ENCODE measurements at places on chromosomes 11 and 22.

GRCh38 chr22:26395926-26396325 is 33.1 kb upstream of the ASPHD2 start:
- no peak for DNase-seq

DNA sequence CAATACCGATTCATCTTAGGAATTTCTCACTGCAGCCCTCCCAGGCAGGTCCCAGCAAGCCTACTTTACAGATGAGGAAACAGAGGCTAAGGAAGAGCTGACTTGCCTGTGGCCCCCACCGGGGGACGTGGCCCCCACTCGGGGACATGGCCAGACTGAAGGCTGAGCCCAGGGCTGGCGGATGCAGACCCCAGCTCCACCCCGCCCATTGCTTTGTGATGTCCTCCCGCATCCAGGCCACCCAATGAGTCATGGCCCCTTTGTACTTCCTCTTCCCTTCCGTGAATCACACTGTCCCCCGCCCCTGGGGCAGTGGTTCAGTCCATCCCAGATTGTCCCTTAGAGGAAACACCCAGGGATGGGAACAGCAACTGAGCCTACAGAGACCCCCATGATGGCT is 116.0 kb upstream of the ANO1 start:
- DNase-seq, result no peak

DNA sequence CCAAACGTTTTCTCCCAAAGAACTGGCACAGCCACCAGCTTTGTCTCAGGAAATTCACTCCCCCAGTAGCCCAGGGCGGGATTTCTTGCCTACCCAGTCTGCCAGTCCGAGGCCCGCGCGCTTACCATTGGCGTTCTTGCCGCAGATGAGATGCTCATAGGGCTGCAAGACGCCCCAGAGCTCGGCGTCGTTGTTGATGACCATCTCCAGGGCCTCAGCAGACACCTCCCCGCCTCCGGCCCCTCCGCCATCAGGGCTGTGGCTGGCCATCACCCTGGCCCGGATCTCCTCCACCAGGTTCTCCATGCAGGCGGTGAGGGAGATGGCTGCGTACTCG is 1.3 kb downstream of the ABTB2 start:
- no peak for DNase-seq

DNA sequence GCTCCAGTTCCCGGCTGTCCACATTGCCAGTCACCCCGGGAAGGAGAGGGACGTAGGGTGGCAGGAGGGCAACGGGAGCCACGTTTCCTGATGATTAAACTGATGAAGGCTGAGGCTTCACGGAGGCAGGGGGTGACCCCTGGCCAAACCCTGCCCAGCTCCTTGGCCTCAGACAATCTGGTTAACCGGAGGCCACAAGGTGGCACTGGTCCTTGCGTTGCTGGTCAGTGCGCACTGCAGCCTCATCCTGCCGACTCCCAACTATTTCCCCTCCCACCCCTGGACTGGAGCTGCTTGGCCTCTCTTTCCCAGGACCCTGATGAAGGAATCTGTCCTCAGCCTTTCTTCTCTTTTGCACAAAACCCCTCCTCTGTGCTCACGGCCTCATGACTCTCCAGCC is 75.3 kb downstream of the PDE2A start:
- peak; percentile 49 for DNase-seq

DNA sequence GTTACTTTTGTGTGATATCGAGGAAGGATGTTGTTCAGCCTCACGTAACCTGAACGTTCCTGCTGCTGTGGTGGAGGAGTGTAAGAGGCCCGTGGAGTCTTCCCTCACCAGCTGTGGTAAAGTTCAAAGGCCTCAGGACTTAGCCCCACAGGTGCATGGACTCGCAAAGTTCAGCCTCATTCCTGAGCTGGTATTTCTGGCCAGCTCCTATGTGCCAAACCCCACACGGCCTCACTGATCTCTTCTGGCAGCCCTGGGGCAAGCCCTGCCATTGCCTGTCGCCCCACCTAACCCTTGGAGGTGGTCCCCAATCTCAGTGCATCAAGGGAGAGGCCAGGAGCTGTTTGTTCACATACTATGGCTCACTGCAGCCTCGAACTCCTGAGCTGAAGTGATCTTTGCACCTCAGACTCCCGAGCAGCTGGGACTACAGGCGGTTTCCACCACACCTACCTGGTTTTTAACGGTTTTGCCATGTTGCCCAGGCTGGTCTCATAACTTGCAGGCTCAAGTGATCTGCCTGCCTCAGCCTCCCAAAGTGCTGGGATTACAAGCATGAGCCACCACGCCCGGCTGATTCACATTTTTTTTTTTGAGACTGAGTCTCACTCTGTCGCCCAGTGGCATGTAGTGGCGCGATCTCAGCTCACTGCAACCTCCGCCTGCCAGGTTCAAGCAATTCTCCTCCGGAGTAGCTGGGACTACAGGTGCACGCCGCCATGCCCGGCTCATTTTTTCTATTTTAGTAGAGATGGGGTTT is 2.2 kb downstream of the PHRF1 start:
- no peak for DNase-seq

DNA sequence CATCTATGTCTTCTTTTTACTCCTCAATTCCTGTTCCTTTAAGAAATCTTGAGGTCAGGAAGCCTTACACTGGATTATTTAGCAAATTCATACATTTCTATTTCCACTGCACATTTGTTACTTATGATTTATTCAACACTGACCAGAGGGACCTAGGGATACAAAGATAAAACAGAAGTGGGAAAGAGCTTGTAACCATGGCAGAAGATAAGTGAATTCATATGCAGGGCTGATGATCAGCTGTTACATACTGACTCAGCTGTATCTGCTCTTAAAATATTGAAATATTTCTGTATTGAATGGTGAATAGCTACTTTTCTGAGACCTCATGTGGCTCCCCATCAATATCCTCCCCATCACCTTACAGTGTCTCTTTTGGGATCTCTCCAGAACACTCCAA is 25.2 kb downstream of the HORMAD2 start:
- DNase-seq, result no peak

DNA sequence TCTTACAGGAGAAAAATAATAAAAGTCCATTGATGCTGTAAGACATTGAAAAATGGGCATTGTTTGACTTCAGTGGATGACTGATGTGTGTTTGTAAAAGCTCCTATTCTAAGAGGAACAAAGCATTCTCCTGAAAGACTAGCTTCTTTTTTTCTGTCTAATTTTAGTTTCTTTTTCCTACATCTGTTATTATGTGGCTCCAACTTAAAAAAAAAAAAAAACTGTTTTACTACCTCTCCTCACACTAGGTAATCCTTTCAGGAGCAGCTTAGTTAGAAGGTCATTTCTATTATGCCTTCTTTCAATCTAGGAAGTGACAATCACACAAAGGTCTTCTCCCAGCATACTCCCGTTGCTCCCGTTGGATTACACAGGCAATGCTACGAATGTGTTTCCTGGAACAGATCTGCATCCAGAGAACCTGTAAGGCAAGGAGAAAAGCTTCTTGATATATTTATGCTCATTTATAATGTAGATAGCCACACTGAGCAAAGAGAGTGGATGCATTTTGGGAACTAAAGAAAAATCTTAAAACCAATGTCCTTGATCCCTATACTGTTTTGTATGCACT is 595.1 kb upstream of the CCDC179 start:
- DNase-seq, result peak; percentile 65

- no peak for DNase-seq
Measured at GRCh38 chr11:69437001-69437875, 44.2 kb upstream of the LINC01488 start.

DNA sequence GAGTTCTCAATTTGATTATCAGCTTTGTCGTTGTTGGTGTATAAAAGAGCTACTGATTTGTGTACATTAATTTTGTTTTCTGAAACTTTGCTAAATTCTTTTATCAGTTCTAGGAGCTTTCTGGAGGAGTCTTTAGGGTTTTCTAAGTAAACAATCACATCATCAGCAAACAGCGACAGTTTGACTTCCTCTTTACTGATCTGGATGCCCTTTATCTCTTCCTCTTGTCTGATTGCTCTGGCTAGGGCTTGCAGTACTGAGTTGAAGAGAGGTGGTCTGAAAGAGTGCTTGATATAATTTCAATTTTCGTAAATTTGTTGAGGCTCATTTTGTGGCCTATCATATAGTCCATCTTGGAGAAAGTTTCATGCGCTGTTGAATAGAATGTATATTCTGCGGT is 213.0 kb downstream of the DLG2 start:
- DNase-seq, result no peak

DNA sequence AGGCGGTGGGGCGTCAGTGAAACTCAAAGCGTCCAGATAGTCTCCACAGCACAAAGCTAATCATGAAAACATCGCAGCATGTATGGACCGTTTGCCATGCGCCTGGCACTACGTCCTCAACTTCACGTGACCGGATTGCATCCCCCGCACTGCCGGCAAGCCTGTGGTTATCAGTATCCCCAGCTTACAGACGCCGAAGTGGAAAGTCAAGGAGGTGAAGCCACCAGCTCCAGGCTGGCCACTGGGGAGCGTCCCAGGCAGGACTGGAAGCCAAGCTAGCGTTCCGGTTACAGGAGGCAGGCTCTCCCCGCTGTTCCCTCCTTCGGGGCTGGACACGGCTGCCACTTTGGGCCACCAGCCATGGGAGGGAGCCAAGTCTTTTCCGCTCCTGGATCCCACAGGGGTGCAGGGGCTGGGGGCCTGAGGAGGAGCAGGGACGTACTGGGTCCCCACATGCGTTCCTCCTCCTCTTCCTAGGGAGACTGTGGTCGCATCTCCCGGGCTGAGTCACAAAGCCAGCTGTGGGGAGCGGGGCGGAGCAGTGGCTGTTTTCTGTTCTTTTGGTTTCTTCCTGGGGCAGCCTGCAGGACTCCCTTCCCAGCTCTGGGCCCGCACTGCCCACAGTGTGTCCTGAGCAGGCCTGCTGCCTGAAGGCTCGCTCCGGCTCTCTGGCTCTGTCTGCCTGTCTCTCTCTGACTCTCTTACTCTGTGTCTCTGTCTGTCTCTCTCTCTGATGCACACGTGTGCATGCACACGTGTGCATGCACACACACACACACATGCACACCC is 4.3 kb upstream of the OSBPL5 start:
- no peak for DNase-seq

GRCh38 chr11:106670069-106670468 is 348.2 kb downstream of the GUCY1A2 start:
- no peak for DNase-seq

GRCh38 chr22:23164091-23164490 is 16.2 kb upstream of the BCR start:
- no peak for DNase-seq

DNA sequence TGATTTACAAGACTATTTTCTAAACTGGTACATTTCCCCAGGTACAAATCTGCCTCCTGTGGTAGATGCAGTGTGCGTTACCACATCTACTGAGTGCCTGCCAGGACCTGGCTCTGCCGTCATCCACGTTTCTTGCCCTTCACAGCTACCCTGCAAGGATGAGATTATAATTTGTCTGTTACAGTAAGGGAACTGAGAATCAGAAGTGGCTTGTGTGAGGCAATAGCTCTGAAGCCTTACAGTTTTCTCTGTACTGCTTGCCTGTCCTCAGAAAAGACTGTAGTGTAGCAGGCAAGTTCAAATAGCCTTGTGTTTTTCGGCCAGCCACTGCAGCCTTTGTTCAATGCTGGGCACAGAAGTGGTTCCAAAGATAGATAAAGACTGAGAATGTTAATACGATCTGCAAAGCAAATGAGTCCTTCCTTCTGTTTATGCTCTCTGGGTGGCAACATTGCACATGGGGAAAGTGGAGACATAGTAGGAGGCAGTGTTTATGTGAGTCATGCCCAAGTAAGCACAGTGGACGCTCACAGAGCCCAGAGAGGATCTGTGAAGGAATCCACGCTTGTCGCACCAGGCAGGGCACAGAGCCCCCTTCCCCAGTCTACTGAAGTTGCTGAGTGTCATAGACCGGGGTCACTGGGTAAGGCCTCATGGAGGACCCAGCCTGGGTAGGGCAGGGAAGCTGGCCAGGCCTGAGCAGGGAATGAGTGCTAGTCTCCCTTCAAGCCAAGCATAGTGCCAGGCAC is 49.1 kb downstream of the MICAL2 start:
- DNase-seq, result peak; percentile 93

- no peak for DNase-seq
Measured at GRCh38 chr11:118415062-118415738, 13.8 kb downstream of the ATP5MG start.

- DNase-seq, result no peak
Measured at GRCh38 chr11:1235306-1235900, 12.5 kb downstream of the MUC5B start.

DNA sequence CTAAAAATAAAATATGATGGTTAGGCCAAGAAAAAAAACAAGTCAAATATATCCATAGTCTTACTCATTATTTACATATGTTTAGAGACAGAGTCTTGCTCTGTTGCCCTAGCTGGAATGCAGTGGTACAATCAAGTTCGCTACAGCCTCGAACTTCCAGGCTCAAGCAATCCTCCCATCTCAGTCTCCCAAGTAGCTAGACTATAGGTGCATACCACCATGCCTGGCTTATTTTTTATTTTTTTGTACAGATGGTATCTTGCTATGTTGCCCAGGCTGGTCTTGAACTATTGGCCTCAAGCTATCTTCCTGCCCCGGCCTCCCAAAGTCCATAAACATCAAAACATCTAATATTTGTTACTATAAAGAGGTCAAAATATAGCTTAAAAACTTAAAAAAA is 36.1 kb downstream of the C2CD3 start:
- DNase-seq, result no peak

DNA sequence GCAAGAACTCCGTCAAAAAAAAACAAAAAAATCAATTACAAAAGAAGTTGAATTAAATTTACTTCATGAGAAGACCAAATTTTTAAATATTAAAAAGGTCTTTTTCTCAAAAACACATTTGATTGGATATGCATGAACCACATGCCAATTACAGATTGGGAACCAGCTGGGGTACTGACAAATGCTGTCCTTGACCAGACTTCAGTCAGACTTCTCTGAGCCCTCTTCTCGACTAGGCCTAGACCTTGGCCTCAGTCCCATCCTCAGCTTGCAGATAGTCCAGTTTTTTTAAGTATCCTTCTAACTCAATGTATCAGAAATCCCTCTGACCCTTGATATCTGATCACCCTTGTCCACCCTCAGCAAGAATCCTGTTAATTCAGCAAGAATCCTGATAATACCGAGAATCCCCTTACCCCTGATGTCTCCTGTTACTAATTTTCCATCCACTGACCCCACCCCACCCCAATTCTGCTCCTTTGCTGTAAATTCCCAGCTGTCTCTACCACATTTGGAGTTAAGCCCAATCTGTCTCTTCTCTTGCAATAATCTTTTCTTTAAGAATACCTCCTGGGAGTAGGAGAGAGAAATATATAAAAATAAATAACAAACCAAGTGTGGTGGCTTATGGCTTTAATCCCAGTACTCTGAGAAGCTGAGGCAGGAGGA is 30.9 kb downstream of the OR4D9 start:
- DNase-seq, result no peak
